ENCODE measurements at places on chromosomes 13 and 19.

GRCh38 chr19:53647792-53648191, 16.0 kb downstream of the DPRX start:
- DNase-seq: no peak

DNA sequence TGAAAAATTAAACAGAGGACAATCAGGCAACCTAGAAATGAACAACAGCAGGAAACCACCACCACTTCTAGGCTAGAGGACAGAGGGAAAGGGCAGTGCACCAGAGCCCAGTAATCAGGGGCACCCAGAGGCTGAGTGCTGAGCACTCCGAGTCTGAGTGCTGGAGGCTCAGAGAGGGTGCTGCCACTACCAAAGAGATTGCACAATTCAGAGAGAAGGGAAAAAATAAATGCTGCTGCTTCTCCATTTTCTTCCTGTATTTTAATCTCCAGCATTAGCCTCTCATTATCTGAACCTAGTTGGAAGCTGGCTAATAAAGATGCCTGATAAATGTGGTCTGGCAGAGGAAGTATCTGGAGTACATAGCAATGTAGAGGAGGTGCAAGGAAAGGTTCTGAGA, 11.8 kb upstream of the ZNF175 start:
- DNase-seq: no peak

GRCh38 chr13:99717959-99718674, 216.8 kb downstream of the TM9SF2 start:
- DNase-seq: no peak

DNA sequence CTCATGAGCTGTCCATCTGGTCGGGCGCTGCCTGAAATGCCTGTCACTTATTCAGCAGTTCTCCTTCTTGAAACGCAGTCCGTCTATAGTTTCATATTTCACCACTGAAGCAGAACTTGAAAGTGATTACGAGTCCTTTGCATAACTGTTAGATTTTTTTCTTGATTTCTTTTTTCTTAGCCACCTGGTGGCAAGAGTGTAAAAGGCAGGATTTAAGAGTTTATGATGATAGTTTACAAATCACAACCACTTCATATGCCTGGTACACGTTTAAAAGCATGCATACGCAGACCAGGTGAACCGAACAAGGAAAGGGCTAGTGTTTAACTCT, 45.8 kb downstream of the GGACT start:
- no peak for DNase-seq

GRCh38 chr13:79314652-79315051, 91.4 kb downstream of the RBM26 start:
- DNase-seq: no peak

GRCh38 chr13:79522583-79522982, 41.6 kb downstream of the NDFIP2 start:
- no peak for DNase-seq

GRCh38 chr13:108981407-108981806, 352.0 kb downstream of the MYO16 start:
- DNase-seq: no peak

- no peak for DNase-seq
These were observed 1491.2 kb upstream of the PCDH20 start for GRCh38 chr13:62906896-62907295.

DNA sequence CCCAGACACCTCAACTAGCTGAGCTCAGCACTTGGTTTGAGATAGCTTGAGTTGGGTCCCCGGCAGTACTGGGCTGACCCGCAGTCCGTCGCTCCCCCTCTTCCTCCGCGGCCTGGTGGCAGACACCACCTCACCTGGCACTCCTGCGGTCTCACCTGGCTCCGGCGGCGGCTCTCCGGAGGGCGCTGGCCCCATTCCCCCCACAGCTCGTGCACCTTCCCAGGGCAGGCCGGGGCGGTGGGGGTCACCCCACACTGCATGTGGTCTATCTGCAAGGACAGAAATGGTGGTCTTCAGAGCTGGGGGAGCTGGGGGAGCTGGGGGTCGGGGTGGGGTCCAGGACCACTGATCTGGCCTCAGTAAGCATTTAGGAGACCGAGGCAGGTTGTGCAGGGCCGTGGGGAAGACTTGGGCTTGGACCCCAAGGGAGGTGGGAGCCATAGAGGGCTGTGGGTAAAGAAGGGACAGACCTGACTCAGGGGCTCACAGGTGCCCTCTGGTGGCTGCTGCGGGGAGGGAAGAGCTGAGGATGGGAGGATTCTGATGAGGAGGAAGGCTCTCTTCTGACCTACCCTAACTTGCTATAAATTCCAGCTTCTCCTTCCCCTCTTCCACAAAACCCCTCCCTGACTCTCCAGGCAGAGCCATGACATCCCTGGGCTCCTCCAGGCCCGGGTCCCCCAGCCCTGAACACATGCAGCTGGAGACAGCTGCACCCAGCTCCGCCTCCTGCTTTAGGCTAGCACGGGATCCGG, 6.7 kb upstream of the PLIN4 start:
- no peak for DNase-seq

GRCh38 chr13:28637714-28638355, 21.1 kb upstream of the POMP start:
- DNase-seq: no peak

DNA sequence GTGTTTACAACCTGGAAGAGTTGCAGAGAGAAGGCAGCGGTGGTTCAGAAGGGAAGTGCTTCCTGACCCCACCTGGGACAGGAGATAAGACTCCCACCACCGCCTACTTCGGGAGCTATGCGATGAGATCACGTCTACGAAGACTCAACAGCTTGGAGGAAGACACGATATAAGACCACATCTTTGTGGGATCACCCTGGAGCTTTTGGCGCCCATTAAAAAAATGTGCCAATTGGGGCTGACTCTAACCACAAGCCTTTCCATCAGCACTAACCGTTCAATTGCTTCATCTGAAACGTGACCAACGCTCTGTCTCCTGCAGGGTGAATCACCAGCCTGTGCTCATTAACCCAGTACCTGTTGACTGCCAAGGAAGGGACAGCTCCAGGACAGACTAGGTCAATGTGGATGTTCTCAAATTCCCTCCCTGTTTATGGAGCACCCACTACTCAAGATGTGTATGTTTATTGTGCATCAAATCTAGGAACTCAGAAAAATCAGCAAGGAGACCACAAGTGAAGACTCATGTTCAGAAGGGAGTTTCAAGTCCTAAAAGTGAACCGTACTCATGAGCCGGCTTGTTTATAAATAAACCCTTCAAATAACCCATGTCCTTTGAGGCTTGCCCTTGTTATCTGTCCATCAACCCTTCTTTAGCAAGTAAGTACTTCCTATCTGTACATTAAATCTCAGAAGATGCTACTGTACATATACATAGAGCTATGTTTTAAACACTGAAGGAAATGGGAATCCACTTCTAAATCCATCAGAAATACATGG, 67.5 kb downstream of the LATS2 start:
- no peak for DNase-seq

- DNase-seq: no peak
These were observed 3.8 kb upstream of the CCDC97 start for GRCh38 chr19:41305927-41306793.

DNA sequence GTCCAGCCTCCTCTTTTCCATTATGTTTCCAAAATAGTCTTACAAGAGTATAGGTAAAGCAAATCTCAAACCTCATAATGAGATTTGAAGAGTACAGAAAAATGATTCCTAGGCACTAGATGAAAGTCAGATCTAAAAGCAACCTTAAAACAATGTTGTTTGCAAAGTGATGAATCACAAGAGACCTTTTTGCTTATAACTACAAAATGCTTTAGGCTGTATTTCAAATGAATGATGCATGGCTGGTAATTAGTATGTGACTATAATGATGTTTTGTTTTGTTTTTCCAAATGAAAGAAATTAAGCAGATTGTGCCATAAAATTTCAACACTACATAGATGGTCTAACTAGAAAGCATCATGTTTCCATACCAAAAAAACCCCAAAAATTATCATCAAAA, 272.7 kb downstream of the DIAPH3 start:
- DNase-seq: no peak

- no peak for DNase-seq
These were observed 70.3 kb downstream of the PIBF1 start for GRCh38 chr13:72852207-72852606.

GRCh38 chr13:30119476-30119875, 187.9 kb downstream of the KATNAL1 start:
- no peak for DNase-seq
